ENCODE measurements at places on chromosomes 1 and 21.

- DNase-seq: peak; percentile 74
These were observed 8.0 kb upstream of the TNFRSF14 start for GRCh38 chr1:2548068-2548589.

- no peak for DNase-seq
These were observed 116.0 kb downstream of the TOMM20 start for GRCh38 chr1:235012436-235013210.

DNA sequence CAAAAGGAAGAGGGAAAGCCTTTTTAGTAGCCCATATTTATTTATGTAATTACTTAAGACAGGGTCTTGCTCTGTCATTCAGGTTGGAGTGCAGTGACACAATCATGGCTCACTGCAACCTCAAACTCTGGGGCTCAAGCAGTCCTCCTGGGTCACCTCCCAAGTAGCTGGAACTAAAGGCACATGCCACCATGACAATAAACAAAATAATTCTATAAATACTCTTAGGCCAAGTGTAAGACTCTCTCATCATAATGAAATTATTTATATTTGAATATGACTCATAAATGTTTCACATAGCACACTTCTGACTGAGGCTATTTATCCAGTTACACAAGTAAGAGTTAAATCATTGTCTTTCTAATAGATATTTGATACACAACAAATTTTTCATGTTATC, 314.7 kb downstream of the AMY1C start:
- DNase-seq: no peak

DNA sequence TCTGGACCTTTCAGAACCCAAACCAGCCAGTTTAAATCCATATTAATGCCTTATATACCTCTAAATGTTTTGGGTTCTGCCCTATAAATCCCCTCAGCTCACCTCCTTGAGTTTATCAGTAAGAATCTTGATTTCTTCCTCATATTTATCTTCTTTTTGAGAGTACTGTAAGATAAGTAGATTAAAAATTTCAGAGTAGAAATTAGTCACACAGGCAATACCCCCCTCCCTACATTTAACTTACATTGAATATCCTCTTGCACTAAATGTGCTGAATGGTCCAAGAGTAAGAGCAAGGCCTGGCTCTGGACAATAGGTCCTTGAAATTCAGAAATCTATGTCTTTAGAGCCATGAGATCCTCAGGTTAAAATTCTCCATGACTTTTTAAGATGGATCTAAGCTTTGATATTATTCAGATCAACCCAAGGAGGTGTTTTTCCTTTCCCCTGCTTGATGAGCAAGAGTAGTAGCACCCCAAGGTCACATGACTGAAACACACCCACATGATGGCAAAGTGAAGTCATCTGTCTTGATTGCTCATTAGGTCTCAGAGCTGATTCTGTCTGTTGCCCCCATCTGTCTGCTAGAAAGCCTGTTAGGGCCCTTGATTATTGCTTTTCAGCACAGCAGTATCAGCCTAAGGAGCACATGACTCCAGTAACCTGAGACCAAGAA, 15.8 kb upstream of the NUP210L start:
- DNase-seq: no peak

- no peak for DNase-seq
These were observed 40.5 kb downstream of the RCSD1 start for GRCh38 chr1:167670563-167670962.

GRCh38 chr1:15414445-15414983, 4.8 kb downstream of the EFHD2 start:
- no peak for DNase-seq

GRCh38 chr1:168031627-168032026, 94.8 kb upstream of the MPC2 start:
- DNase-seq: no peak

DNA sequence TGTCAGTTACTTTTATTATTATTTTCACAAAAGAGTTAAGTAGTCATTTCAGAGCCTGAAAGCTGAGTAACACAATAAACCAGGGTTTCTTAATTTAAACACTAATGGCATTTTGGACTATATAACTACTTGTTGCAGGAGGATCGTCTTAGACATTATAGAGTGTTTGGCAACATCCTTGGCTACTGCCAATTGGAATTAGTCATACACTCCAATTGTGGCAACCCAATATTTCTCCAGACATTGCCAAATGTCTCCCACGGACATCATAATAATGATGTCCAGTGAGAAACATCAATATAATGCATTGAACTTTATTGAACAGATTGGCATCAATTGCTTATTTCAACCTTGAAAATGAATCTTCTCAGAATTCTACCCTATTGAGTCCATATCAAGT, 441.9 kb upstream of the ADGRL4 start:
- DNase-seq: no peak

DNA sequence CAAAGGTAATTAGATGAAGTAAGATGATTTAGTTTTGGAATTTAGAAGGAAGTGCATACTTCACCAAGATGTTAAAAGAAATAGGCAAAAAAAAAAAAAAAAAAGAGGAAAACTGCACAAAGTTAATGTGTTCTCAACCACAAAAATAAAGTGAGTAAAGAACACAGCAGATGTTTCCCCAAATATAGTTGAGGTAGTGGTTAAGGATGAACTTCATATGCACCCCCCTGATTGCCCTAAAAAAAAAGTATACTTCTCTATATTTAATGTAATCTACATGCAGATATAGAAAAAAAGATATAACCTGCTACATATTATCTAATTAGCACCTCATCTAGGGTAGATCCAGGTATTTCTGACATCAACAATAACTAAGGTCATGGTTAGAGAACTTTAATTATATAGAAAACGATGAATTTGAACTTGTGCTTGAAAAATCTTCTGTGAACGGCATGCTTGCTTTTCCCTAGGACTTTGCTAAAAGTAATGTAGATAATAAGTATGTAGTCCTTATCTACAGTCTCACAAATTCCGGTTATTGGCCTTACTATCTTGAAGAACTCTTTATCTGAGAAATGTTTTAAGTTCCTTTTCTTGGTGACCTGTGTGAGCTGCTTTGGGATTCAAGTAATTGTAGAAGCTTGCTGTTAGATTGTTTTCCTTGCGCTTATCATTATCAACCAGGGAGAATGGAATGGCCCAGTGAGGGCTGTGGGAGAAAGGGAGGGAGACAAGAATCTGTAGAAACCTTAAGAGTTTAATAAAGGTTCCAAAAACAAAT, 70.1 kb upstream of the LRRC7 start:
- no peak for DNase-seq

GRCh38 chr21:33247599-33247998, 17.9 kb downstream of the IFNAR2 start:
- DNase-seq: no peak

DNA sequence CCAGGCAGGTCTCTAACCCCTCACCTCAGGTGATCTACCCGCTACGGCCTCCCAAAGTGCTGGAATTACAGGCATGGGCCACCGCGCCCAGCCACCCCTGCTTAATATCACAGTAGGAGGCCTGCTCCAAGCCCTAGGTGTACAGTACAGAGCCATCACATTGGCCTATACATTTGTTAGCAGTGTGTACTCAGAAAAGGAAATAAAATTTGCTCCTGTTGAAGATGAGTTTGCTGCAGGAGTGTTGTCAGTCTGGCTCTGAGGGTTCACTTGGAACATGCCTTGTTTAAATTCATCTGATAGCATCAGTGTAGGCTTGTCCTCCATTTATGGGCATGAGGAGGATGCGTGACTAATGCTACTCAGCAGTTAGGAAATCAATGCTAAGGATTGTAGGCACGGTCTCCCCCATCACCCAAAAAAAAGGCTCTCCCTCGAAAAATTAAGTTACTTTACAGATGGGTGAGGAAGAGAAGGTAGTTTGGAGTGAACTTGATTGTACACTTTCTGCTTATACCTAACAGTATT, 4.6 kb upstream of the ENAH start:
- no peak for DNase-seq
